ACHN (cell line): ENCODE measurements at places on chromosomes 3 and 15.

- no peak for DNase-seq
These were observed 482.6 kb downstream of the PLOD2 start for GRCh38 chr3:145678401-145678800.

DNA sequence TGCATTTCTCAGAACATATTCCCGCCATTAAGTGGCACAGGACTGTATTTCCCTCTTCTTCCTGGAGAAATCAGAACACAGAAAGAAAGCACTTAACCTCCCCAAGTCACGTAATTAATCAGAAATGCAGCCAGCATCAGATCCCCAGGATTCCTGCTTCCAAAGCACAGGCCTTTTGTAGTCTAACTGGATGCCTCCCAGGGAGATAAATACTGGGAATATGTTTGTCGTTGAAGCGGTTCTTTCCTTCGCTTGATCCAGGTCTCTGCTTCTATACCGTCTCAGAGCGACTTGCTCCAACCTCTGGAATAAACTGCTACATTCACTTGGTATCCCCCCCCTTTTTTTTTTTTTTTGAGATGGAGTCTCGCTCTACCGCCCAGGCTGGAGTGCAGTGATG is 198.6 kb downstream of the KBTBD8 start:
- no peak for DNase-seq

DNA sequence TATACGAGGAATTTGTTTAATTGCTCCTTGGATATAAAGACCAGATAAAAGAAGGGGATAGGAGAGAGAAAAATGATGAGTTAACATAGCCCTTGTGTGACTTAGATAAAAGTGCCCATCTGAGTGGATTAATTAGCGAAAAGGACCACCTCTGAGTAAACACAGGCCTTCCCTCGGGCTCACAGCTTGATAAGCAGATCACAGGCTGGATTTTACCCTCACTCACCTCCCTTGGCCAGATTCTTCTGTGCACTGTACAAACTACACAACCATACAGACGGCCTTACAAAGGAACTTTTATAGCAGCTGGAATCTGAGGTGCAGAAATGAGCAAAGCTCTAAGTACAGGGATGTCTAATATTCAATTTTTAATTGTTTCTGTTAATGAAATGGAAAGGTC is 112.4 kb upstream of the STT3B start:
- DNase-seq, result no peak

DNA sequence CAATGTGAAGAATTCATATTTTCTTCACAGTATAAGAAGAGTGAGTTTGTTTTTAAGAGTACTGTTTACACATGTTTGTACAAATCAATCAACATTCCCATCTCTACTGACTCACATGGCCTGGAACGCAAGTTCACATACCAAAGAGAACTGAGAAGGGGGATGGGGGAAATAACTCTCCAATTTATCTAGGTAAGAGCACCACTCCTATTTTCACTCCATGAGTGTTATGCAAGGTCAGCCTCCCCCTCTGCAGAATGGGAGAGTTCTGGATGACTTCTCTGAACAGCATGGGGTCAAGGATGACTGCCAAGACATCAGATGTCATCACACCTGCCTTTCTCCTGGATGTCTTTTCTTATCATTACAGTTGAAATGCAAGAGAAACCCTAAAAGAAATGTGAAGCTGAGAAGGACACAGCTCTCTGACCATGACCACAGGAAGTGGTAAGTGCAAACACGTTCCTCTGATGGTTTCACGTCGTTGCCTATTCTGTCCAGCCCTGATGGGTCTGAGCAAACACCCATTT is 95.2 kb downstream of the SEMA6D start:
- no peak for DNase-seq

DNA sequence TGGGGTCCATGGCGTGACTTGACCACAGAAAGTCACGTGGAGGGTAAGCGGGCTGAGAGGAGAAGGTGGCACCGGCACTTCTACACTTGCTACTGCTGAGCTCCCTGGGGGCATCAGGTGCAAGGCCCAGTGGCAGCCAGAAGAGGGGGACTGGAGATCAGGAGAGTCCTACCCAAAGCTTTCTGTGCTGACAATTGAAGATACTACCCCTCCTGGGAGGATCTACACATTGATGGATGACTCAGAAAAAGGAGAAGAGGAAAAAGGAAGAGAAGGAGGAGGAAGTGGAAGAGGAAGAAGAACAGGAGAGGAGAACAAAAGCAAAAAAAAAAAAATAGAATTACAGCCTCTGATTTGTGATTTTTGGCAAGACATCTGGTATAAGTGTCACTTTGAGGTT is 41.2 kb downstream of the MYO5C start:
- no peak for DNase-seq

GRCh38 chr3:172707967-172708366 is 2.9 kb downstream of the NCEH1 start:
- no peak for DNase-seq

- no peak for DNase-seq
These were observed 18.6 kb downstream of the CMTM8 start for GRCh38 chr3:32257042-32257441.

GRCh38 chr15:70060214-70060992 is 37.3 kb downstream of the TLE3 start:
- DNase-seq, result no peak

DNA sequence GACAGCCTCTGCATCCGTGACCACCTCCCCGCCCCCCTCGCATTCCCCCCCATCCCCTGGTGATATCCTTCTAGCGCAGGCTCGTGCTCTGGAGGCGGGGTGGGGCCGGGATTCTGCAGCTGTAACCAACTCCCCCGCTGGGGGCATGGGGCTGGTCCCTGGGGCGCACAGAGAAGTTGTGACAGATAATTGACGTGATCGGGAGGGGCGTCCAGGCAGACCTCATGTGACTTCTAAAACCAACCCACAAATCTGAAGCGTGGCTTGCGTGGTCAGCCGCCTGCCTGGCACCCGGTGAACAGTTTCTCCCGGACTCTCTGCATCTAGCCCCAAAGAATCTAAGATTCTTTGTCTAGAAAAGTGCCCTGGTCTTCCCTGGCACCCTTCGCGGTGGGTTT is 100.6 kb upstream of the IGF1R start:
- peak; percentile 1 for DNase-seq

DNA sequence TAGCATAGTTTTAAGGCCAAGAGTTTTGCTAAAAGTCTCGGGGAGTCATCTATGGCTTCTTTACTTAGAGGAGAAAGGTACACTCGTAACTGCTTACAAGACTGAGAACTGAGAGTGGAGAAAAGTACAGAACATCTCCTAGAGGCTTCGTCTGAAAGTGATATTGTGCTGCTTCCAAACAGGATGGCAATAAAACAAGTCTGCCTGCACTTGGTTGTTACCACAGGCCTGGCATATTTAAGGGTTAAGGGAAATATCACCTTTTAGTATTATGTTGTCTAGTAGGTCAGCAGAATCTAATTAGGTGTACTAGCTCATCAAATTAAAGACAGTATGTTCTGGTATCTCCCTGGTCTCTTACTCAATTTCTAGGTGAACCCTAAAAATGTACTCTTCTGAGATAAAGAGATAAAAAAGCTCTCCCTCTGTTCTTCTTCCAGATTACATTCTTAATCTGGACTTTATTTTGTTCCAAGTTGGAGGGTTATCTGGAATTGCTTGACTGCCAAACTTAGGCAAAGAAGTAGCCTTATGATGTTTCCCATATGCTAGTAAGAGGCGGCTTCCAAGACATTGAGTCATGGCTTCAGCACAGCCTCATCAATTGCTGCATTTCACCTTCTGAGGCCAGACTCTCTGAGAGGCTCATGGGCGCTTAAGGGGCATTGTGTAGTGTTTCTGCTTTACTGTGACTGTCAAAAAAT is 181.3 kb downstream of the LSAMP start:
- no peak for DNase-seq

DNA sequence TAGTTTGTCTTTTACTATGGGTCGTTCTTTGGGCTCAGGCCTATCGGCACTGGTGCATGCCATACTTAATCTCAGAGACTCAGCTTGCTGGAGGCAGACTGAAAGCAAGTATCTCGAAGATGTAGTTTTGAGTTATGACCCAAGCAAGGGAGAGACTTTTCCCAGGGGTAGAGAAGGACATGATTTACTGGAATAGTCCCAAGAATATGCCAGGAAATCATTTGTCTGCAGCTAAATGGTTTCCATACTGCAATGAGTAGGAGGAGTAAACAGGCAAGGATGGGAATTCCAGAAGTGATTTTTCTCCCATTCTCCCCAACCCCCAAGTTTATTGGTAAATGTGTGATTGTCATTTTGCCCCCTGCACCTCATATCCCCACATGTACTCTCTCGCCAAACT is 35.4 kb upstream of the LACTB start:
- DNase-seq, result no peak

- DNase-seq, result no peak
These were observed 128.6 kb downstream of the DCLK3 start for GRCh38 chr3:36635731-36636130.

- DNase-seq, result no peak
These were observed 14.9 kb downstream of the MINDY4B start for GRCh38 chr3:150890295-150890694.

DNA sequence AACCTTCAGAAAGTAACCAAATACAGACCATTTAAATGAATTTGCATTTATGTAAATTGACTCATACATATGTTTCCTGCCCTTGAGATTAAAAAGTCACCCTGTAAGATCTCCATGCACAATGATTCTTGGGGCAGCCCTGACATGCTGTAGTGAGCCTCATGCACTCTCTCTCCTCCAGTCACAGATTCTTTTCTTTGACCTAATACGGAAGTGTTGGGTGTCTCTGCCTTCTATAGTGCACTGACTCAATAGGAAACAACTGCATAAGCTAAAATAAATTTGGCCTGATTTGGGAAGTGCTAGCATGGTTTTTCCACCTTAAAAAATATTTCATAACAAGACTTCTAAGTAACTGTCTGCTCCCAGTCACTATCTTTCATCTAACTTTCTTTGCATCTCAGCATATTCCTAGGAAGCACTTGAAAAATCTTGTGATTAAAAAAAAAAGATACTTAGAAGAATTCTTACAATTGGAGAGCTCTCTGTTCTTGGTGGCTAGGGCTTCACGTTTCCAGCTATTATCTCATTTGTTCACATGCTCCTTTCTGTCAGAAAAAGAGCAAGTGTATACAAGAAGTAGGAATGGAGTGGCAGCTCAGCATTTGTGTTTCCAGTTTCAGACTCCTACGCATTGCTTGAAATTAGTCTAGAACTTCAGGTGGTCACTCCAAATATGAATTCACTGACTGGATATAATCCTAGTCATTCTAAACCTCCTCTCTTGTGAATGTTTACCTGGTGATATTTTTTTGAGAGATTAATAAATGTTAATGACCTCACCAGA is 207.9 kb upstream of the COL8A1 start:
- DNase-seq, result no peak

GRCh38 chr3:38986901-38987300 is 64.8 kb downstream of the SCN11A start:
- no peak for DNase-seq

GRCh38 chr3:5645692-5646410 is 458.3 kb downstream of the EDEM1 start:
- no peak for DNase-seq

DNA sequence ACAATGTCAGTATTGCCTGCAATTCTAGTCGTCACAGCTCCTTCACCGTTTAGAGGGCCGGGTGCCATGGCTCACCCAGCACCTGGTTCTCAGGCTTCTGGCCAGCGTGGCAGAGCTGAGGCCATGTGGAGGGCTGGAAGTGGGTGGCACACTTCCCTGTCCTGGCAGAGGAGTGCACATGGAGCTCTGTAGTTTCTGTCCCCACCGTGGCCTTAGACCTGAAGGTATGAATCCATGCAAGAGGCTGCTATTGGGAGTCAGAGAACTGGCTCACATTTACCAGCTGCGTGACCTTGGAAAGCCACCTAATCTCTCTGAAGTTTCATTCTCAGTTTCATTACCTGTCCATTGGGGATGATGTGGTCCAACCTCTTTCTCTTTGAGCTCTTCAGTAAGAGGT is 22.2 kb downstream of the EPHB1 start:
- DNase-seq, result no peak

DNA sequence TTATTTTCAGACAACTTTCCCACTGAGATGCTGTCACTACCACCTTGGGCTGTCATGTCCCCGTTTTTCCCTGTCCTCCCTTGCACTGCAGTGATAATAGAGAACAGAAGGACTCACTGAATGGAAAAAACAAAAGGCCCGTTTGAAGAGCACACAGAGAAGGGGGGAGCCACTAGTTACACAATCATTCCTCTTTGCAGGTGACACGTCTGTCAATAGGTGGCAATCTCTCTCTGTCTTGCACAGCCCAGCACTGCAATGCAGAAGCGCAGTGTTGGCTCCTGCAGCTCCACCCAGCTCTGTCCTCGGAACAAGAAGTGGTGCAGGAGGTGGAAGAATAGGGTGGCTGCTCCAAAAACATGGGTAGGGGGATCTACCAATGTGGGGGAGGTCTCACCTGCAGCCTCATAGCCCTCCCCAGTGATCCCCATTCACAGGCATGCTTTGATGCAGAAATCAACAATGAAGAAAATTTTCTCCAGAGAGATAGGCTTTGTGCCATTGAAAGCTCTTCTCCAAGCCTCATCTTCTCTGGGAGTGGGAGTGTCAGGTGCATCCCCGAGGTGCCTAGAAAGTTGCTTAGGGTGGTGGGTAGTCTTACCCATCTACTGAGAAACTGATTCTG is 31.8 kb downstream of the FSTL1 start:
- peak; percentile 57 for DNase-seq

GRCh38 chr3:74445541-74445940 is 168.9 kb downstream of the CNTN3 start:
- DNase-seq, result no peak

- no peak for DNase-seq
These were observed 94.6 kb upstream of the PLXNA1 start for GRCh38 chr3:126888186-126888760.
